ENCODE measurements at places on chromosomes 7 and 10. TPM values are rescaled to one million over a fixed set of nuclear protein-coding genes. Genes with fewer than 3 reads are reported as not detected.

Gene FAM25G
- not detected for total RNA-seq

Gene OR2A5
- not detected for total RNA-seq

Gene METTL27
- 4.5 TPM for total RNA-seq

Gene GRID2IP
- not detected for total RNA-seq

DNA sequence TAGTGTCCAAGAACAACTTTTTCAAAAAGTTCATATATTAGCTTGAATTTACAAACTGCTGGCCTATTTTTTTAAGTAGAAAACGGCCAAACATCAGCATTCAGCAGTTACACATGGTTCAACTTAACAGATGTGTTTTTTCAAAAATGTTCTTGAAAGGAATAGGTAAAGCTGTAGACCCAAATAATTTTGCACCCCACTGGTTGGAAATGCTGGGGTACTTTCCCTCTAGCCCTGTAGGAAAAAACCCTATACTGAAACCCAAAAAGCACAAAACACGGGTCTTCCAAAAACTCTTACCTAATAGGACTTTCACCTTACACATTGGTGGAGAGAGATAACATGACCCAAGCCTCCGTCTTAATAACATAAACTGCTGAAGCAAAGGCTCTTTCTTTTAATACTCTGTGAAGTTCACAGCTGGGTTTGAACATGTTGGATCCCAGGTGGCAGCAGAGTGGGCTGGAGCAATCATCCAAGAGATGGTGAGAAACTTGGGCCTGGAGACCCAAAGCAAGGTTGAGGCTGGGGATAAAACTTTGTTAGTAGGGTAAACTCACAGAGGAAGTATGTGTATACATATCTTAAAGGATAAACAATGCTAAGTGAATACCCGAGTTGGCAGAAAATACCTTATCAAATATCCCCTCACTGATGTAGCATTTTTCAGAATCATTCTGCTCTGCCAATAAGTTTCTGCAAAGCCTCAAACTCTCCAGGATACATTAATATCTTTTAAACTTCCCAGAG is 629 bp upstream of the DNAJC9 start:
- no peak for DNase-seq

GRCh38 chr10:74488907-74489306 is 337.5 kb upstream of the KAT6B start:
- no peak for DNase-seq

- no peak for DNase-seq
Measured at GRCh38 chr10:129531195-129531968, 64.3 kb downstream of the MGMT start.

DNA sequence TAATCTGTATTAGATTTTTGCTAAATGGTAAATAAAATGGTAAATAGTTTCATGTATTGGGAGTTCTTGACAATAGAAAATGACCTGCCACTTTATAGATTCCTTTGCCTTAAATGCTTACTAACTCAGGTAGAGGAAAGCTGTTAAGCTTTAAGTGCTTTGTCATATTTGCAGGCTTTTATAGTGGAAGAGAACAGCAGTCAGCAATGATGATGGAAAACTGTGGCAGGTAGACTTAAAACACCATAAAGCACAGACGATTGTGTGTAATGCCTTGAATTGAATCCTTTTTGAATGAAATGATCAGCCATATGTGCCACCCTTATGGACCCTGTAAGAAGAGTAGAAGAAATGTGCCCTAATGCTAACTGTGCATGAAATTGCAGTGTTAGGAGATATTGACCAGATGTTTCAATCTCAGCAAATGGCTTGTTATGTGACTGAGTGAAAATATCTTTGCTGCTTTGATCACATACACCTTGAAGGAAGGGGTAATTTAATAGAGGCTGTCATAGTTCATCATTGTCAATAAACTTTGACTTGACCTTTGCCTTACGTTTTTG is 230.4 kb downstream of the ADK start:
- no peak for DNase-seq

Measured in HFFc6 (cell line).